Activated CD8-positive, alpha-beta memory T cell treated with anti-CD3 and anti-CD28 coated beads for 1 hour (primary cell): ENCODE measurements at places on chromosomes 4 and X.

DNA sequence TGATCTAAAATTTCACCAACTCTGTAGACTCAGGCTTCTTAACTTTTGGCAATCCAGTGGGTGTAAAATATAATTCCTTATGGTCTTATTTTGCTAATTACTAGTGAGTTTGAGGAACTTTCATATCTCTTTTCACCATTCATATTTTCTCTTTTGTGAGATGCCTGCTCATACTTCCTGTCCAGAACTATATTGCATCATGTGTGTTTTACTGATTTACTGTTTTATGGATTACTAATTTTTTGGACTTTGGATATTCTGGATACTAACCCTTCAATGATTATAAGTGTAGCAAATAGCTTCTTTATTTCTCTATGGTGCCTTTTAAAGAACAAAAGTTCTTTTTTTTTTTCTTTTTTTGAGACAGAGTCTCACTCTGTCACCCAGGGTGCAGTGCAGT is 20.6 kb downstream of the GSX2 start:
- no peak for DNase-seq

DNA sequence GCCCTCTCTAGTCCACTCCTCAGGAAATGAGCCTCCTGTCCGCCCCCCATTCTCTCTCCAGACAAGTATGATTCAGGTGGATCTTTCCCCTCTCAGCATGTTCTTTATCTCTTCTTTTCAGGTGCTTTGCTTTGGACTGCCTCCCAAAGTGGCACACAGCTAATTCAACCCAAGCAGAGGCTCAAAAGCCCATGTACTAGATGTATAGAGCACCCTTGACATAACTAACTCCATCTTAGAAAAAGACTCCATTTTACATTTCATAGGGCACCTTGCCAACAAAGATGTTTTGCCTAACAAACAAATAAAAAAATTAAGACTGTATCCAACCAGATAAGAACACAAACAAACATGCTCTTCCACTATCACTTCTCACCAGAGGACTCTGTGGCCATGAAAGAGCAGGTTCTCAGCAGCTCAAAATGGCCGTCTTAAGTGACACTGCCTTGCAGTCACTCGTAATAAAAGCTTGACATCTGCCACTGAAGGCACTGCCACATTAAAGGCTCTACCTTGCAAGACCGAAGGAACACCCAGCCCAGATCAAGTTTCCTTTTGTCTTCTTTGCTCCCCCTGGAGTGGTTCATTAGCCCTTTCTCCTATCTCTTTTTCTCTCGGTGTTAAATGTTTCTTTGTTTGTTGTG is 84.9 kb upstream of the TAB3 start:
- no peak for DNase-seq

DNA sequence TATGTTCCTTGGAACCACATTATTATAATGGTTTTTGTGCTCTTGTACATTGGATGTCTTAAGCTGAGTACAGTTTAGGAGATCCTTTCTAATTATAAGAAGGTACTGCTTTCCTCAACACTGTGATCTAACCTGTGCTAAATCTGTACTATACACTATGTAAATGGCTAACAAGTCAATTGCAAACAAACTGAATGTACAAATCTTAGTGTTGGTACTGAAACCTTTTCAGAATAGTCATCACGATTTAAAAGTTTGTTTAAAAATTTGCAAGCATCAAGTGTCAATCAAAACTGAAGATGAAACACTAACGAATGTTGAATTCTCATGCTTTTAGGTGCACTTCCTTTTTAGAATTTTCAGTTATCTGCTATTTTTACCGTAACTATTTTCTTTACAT is 2090.4 kb upstream of the TENM3 start:
- DNase-seq: no peak

DNA sequence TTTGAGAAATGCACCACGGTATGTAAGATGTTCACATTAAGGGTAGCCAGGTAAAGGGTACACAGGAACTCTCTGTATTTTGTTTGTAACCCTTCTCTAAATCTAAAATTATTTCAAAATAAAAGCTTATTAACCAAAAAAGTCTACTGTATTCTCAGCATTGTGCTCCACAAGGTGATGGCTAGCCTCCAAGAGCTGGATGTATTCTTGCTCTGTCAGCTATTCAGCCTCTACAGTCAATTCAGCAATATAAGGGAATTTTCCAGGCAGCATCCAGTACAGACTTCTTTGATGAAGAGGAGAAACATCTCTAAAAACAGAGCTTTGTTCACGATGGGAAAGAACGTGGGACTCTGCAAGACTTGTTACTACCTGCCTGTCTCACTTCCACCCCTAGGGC is 63.5 kb upstream of the MAOA start:
- no peak for DNase-seq

- DNase-seq: no peak
Measured at GRCh38 chrX:2679534-2680485, 11.3 kb upstream of the CD99 start.

GRCh38 chrX:70039758-70040157 is 10.0 kb downstream of the AWAT2 start:
- DNase-seq: no peak

- no peak for DNase-seq
Measured at GRCh38 chr4:18803781-18804180, 782.2 kb upstream of the LCORL start.

DNA sequence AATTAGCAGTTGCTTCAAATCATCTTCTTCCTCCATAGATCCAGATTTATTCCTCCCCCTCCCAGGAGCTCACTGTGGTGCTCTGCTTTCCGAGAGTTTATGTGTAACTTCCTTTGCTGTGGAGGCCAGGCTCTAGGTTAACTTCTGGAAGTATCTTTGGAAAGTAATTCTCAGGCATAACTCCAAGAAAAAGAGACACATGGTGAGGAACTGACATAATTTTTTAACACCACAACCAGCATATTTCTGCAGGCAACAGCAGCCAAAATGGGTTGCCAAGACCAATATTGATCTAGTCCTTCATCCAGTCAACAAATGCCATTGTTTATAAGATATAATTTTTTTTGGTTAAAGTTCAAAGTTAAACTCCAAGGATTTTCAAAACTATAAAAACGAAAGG is 114.5 kb upstream of the RBPJ start:
- no peak for DNase-seq

- no peak for DNase-seq
Measured at GRCh38 chrX:124530803-124531202, 184.4 kb downstream of the SH2D1A start.

DNA sequence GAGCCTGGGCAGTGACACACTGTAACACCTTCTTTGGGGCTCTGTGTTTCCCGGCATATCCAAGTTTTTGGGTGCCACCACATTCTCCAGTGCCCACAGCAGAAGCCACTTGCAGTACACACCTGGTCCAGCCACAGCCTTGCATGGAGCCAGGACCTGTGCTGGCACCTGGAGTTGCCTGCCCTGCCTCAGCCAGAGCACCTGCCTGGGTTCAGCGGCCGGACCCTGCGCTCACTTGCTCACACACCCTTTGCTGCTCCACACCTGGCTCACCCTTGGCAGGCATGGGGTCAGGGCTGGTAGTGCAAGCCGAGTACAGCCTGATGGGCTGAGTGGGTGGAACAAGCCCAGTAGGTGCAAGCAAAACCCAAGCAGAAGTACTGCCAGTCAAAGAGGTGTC is 1511.1 kb downstream of the TECRL start:
- DNase-seq: no peak

DNA sequence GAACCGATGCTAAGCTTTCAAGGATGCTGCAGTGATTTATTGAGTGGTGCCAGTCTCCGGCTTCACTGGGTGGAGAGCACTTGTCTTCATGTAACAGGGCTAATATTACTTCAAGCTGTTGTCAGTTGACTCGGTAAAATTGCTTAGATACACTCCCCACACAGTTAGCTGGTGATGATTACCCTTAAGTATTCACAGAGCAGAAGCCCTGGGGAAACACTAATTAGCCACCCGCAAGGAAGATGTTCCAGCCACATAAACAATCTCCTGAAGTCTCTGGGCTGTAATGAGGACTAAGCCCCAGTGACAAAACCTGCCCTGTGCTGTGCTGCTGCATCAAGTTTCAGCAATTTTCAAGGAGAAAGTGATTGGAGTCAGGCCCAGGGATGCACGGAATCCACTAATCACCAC is 37.3 kb upstream of the GK2 start:
- DNase-seq: no peak

- DNase-seq: no peak
Measured at GRCh38 chr4:80431203-80431965, 95.9 kb downstream of the CFAP299 start.

GRCh38 chrX:151609222-151609621 is 45.7 kb downstream of the PASD1 start:
- DNase-seq: no peak

GRCh38 chrX:21843179-21843578 is 3.8 kb downstream of the MBTPS2 start:
- no peak for DNase-seq
